ENCODE measurements at places on chromosomes 12 and 14. TPM values are rescaled to one million over a fixed set of nuclear protein-coding genes. Genes with fewer than 3 reads are reported as not detected.

DNA sequence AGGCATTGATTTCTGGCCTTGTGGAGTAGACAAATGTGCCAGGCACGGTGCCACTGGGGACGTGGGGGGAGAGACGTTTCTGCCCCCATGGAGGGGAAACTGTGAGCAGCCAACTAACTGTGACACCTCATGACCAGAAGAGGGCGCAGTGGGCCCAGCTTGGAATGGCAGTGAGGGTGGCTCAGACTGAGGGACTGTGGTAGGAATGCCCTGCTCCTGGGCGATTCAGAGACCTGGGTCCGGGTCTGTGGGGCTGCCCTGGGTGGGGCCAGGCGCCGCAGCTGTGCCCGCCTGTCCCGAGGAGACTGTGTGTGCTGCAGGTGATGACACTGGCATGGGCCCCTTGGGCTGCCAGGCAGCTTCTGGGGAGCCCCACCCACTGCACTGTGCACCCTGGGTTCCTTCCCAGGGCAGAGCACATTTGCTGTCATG, 60.6 kb downstream of the SLC25A47 start:
- no peak overlapping the region for H3K4me3 ChIP-seq
- DNase-seq, result peak; percentile 73
- H3K4me1 ChIP-seq, result peaks cover 24% of the 10 kb centered on the region
- peaks cover 3% of the 10 kb centered on the region for H3K36me3 ChIP-seq
- no peaks in the 10 kb centered on the region for H3K27me3 ChIP-seq
- H3K27ac ChIP-seq, result no peak overlapping the region

GRCh38 chr12:123905319-123905925, 67.2 kb downstream of the CCDC92 start:
- DNase-seq, result peak; percentile 87
- H3K36me3 ChIP-seq, result no peaks in the 10 kb centered on the region
- peaks cover 9% of the 10 kb centered on the region for H3K4me1 ChIP-seq
- H3K4me3 ChIP-seq, result no peak overlapping the region
- peak overlapping the region; percentile 39 for H3K27ac ChIP-seq

- H3K4me3 ChIP-seq, result no peak overlapping the region
- no peaks in the 10 kb centered on the region for H3K27me3 ChIP-seq
- H3K27ac ChIP-seq, result no peak overlapping the region
- DNase-seq, result no peak
Observed at GRCh38 chr14:55710506-55711041, 130.6 kb downstream of the KTN1 start.

DNA sequence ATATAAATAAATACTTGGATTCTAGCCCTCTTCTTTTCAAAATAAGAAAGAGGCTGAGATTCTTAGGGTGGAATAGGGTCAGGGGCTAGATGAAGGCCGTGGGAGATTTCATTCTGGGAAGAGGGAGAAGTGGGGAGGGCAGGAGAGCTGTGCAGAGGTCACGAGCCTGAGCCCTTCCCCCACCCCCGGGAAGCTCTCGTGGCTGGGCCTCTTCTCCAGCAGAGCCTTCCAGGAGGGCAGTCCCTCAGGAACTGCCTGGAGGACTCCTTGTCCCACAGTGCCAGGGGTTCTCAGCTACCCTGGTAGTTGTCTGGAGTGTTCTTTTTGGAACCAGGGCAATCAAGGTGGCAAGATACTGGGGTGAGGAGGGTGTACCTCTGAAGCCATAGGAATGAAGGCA, 94.0 kb downstream of the ESR2 start:
- H3K4me1 ChIP-seq, result peaks cover 14% of the 10 kb centered on the region
- H3K4me3 ChIP-seq, result no peak overlapping the region
- no peaks in the 10 kb centered on the region for H3K36me3 ChIP-seq
- no peak overlapping the region for H3K27ac ChIP-seq
- H3K27me3 ChIP-seq, result no peaks in the 10 kb centered on the region

- no peak overlapping the region for H3K4me3 ChIP-seq
- no peaks in the 10 kb centered on the region for H3K27me3 ChIP-seq
- no peak overlapping the region for H3K27ac ChIP-seq
- H3K4me1 ChIP-seq, result no peaks in the 10 kb centered on the region
- no peaks in the 10 kb centered on the region for H3K36me3 ChIP-seq
Observed at GRCh38 chr14:71228711-71229110, 321.5 kb downstream of the PCNX1 start.

GRCh38 chr12:49973361-49973830, 649 bp downstream of the AQP6 start:
- DNase-seq, result no peak
- H3K36me3 ChIP-seq, result no peaks in the 10 kb centered on the region

The GLIPR1L1 gene
- total RNA-seq, result not detected

The SCNN1A gene
- total RNA-seq, result 0.20 TPM

The CMA1 gene
- total RNA-seq, result 2.1 TPM

GRCh38 chr12:20602641-20603391, 92.3 kb upstream of the SLCO1C1 start:
- H3K4me1 ChIP-seq, result no peaks in the 10 kb centered on the region
- DNase-seq, result no peak
- H3K4me3 ChIP-seq, result no peak overlapping the region
- no peaks in the 10 kb centered on the region for H3K27me3 ChIP-seq
- no peak overlapping the region for H3K27ac ChIP-seq
- H3K36me3 ChIP-seq, result no peaks in the 10 kb centered on the region

DNA sequence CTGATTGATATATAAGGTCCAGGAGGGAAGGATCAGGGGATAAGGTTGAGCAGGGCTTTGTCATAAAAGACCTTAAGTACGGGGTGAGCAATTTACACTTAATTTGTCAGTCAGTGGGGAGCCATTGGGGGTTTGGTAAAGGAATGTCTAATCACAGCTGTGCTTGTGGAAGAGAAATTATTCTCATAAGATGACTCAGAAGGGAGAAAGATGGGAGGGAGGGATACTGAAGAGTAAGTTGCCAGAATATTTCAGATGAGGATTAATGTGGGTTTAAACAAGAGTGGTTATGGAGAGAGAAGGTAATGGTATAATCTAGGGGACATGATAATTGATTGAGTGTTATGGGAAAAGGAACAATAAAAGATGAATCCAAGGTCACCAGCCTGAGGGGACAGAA, 500.1 kb upstream of the CCDC196 start:
- no peak overlapping the region for H3K27ac ChIP-seq
- H3K27me3 ChIP-seq, result no peaks in the 10 kb centered on the region

The GPD1 gene
- 0.47 TPM for total RNA-seq

The TMTC1 gene
- total RNA-seq, result not detected

The GPR65 gene
- 11.1 TPM for total RNA-seq

- H3K27ac ChIP-seq, result no peak overlapping the region
- H3K4me1 ChIP-seq, result peaks cover 26% of the 10 kb centered on the region
- H3K27me3 ChIP-seq, result peaks cover 54% of the 10 kb centered on the region
- H3K36me3 ChIP-seq, result no peaks in the 10 kb centered on the region
- no peak overlapping the region for H3K4me3 ChIP-seq
Observed at GRCh38 chr14:50874757-50875156, 2.9 kb downstream of the ABHD12B start.

The RBP5 gene
- total RNA-seq, result 0.57 TPM

- H3K36me3 ChIP-seq, result no peaks in the 10 kb centered on the region
- H3K4me3 ChIP-seq, result no peak overlapping the region
- H3K27me3 ChIP-seq, result no peaks in the 10 kb centered on the region
- H3K4me1 ChIP-seq, result no peaks in the 10 kb centered on the region
Observed at GRCh38 chr12:64010069-64010686, 165.7 kb downstream of the SRGAP1 start.

The MYH7 gene
- not detected for total RNA-seq

DNA sequence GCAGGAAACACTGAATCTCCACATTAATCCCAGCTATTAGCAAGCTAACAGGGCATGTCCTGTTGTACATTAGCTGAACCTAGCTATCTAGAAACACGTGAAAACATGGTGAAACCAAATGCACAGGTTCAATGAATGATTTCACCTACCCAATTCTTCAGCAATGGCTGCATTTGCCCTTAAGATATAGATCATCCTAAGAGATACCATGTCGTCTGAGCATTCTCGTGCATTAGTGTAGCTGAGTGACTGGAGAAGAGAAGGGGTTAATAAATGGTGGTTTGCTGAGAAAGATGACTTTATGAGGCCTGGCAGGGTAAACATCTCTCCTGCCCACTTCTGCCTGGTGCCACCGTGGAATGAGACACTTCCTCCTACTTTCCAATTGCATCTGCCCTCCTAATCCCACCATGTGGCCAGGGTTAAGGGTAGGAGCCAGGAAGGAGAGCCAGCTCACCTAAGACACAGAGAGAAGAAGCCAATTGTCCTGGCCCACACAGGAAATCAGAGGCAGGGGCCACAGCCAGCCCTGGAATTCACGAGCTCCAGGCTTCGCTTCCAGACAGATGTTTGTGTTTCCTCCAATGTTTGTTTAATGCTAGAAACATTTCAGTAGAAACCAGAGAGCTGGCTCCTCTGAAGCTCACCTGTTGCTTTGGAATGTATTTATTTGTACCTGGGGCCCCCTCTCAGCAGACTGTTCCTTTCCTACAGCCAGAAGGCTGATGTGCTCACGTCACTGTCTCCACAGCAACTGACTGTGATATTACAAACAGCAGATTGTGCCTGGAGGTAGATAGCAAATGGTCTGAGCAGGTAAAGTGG, 126.0 kb upstream of the PARP11 start:
- H3K4me3 ChIP-seq, result no peak overlapping the region
- no peak for DNase-seq
- H3K27me3 ChIP-seq, result no peaks in the 10 kb centered on the region
- H3K36me3 ChIP-seq, result no peaks in the 10 kb centered on the region
- peaks cover 5% of the 10 kb centered on the region for H3K4me1 ChIP-seq
- H3K27ac ChIP-seq, result no peak overlapping the region

The SLC25A21 gene
- not detected for total RNA-seq

- H3K27ac ChIP-seq, result no peak overlapping the region
- no peak overlapping the region for H3K4me3 ChIP-seq
- DNase-seq, result no peak
- H3K27me3 ChIP-seq, result peaks cover 18% of the 10 kb centered on the region
- peaks cover 4% of the 10 kb centered on the region for H3K4me1 ChIP-seq
- no peaks in the 10 kb centered on the region for H3K36me3 ChIP-seq
Observed at GRCh38 chr14:90503582-90503981, 106.8 kb downstream of the CALM1 start.

GRCh38 chr14:80946187-80946586, 4.6 kb upstream of the CEP128 start:
- no peak overlapping the region for H3K4me3 ChIP-seq
- peak overlapping the region; percentile 90 for H3K27ac ChIP-seq
- H3K4me1 ChIP-seq, result peaks cover 42% of the 10 kb centered on the region
- H3K27me3 ChIP-seq, result peaks cover 2% of the 10 kb centered on the region

DNA sequence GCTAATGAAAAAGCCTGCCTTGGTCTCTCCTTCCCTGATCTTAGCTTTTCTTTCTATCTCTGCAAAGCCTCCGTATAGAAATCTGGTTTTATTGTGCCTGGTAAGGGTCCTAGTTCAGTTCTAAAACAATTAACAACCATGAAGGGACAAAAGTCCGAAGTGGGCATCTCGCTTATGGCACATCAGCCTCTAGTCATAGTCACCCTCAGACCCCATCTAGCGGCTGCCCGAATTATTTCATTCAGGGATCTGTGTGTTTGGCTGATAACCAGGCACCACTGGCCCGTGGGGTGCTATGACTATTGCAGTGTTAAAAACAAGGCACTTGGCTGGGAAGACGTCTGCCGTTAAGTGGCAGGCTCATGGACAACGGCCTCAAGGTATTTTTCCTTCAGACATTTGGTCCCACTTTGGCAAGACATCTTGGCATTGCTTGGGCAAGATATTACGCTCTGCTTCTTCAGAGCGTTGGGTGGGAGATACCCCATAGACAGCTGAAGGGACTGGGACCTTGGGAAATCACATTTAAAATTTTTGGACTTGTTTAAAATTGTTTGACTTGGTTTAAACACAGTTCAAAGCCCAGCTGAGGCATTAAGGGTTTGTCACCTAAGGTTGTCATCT, 87.1 kb downstream of the SINHCAF start:
- peaks cover 21% of the 10 kb centered on the region for H3K27me3 ChIP-seq
- H3K4me3 ChIP-seq, result no peak overlapping the region
- no peak overlapping the region for H3K27ac ChIP-seq
- peak; percentile 90 for DNase-seq
- no peaks in the 10 kb centered on the region for H3K4me1 ChIP-seq

DNA sequence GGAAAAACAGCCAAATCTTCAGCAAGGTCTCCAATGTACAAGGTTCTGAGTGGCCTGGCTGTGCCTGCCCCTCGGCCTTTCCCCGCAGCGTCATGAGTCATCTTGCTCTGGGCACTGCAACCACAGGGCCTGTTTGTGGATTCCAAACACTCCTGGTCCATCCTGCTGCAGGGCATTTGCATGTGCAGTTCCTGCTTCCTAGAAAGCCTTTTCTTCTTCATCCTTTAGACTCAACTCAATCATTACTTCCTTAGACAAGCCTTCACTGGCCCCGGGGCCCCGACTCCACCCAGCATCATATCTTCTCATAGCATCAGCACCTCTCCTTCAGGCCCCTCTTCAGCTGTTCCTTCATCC, 101.8 kb upstream of the EGLN3 start:
- H3K4me1 ChIP-seq, result no peaks in the 10 kb centered on the region
- no peaks in the 10 kb centered on the region for H3K36me3 ChIP-seq
- no peak overlapping the region for H3K4me3 ChIP-seq
- DNase-seq, result no peak
- H3K27ac ChIP-seq, result no peak overlapping the region

DNA sequence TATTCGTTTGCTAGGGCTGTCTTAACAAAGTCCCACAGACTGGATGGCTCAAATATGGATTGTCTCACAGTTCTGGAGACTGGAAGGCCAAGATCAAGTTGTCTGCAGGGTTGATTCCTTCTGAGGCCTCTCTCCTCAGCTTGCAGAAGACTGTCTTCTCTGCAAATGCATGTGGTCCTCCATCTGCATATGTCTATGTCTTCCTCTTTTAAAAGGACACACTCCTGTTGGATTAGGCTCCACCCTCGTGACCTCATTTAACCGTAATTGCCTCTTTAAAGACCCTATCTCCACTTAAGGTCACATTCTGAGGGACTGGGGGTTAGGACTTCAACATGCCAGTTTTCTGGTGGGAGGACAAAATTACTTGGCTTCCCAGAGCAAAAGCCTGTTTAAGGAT, 123.3 kb downstream of the SLC38A6 start:
- no peak for DNase-seq
- H3K4me3 ChIP-seq, result no peak overlapping the region
- H3K27me3 ChIP-seq, result no peaks in the 10 kb centered on the region
- H3K4me1 ChIP-seq, result peaks cover 31% of the 10 kb centered on the region
- no peak overlapping the region for H3K27ac ChIP-seq

The SLC17A8 gene
- total RNA-seq, result not detected

The TMEM117 gene
- 1.4 TPM for total RNA-seq

The ABCD2 gene
- total RNA-seq, result 9.1 TPM

DNA sequence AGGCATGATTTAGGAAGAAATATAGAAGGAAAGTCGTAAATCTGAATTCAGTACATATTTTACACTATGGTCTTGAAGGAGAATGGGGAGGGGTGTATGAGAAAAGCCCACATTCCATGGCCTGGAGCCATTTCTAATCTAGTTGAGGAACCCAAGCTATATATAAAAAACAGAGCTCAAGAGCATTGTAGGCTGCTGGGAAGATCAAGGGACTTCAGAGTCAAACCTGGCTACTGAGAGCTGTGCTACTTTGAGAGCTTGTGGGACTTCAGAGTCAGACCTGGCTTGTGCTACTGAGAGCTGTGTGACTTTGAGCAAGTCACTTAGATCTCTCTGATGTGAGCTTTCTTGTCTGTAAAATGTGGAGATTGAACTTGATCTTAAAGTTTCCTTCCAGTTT, 58.7 kb downstream of the TBK1 start:
- no peak overlapping the region for H3K4me3 ChIP-seq
- H3K27me3 ChIP-seq, result peaks cover 2% of the 10 kb centered on the region
- no peaks in the 10 kb centered on the region for H3K36me3 ChIP-seq
- H3K27ac ChIP-seq, result no peak overlapping the region
- peaks cover 2% of the 10 kb centered on the region for H3K4me1 ChIP-seq
